NCI-H1417 treated with DMSO at 0.1 percent for 48 hours (cell line): ENCODE measurements at places on chromosomes 7 and 10.
A peak's percentile ranks its signal among the peaks of the same experiment; 100 is the strongest.

- DNase-seq = no peak
Measured at GRCh38 chr10:78520737-78521430, 487.2 kb downstream of the RPS24 start.

GRCh38 chr7:88548399-88548798 is 211.1 kb upstream of the ZNF804B start:
- DNase-seq = no peak

GRCh38 chr7:2209961-2210323 is 22.8 kb downstream of the MAD1L1 start:
- DNase-seq = no peak

- no peak for DNase-seq
Measured at GRCh38 chr10:126393076-126393475, 4.8 kb upstream of the ADAM12 start.

GRCh38 chr7:42997611-42998010 is 65.4 kb downstream of the MRPL32 start:
- DNase-seq = no peak

- DNase-seq = no peak
Measured at GRCh38 chr10:82737549-82737948, 862.6 kb downstream of the NRG3 start.

- DNase-seq = no peak
Measured at GRCh38 chr7:151016505-151016904, 7.8 kb downstream of the ATG9B start.

DNA sequence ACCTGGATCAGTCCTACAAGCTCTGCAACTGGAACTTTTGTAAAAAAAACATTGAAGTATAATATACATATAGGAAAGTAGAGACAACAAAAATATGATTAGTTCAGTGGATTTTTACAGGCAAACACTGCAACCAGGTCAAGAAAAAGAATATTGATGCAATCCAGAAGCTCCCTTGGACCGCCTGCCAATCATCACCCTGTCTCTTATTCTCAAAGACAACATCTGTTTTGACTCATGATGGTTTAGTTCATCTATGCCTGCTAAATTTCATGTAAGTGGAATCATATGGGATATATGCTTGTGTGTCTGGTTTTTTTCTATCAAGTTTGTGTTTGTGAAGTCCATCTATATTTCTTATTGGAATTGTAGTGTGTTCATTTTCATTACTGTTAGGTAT is 7.7 kb upstream of the HYCC1 start:
- DNase-seq = no peak

GRCh38 chr10:128466831-128467371 is 340.7 kb upstream of the MKI67 start:
- DNase-seq = no peak

GRCh38 chr10:8182806-8183205 is 128.3 kb downstream of the GATA3 start:
- DNase-seq = no peak

DNA sequence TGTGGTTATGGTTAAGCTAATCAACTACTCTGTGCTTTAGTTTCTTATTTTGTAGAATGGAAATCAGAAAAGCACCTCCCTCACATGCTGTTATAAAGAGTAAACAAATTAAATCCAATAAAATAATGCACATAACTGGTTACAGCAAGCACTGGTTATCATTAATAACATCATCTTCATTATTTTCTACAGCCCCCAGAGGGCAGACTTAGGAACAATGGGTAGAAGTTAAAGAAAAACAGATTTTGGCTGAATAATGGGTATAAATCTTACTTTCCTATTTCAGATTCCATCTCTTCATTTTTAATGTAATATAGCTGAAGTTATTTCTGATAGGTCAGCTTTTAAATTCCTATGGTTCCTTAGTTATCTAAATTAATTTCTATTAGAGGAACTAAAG is 126.5 kb downstream of the DOCK4 start:
- DNase-seq = no peak

DNA sequence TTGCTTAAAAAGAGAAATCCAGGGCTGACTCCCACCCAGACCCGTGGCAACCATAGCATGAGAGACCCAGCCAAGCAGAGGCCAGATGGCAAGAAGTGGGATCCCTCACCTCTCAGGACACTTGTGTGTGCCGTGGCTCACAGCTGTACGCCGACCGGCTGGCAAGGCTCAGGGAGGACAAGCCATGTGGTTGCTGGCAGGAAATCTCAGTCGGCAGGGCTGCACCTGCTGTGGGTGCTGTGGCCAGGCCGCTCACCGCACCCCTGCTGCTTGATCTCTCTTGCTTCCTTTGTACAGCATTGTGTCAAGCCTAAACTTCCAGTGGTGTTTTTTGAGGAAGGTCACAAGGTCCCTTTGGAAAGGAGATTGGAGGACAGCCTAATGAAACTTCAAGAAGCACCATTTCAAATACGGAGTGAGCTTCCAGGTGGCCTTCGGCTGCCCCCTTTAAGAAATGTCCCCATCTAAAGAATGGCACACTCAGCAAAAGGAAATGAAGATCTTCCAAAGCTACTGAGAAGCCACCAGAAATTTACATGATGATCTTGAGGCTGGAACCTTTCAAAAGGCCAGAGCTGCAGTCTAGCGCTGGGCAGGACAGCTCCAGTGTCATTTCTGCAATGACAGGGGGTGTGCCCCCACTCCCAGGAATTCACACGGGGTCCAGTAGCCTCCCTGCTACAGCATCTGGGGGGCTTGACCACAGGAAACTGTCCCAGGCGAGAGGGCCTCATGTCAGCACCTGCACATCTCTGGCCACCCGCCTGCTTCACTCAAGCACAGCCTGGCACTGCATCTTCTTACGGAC is 409.0 kb upstream of the MGMT start:
- no peak for DNase-seq

- no peak for DNase-seq
Measured at GRCh38 chr10:95447685-95448084, 113.5 kb downstream of the SORBS1 start.

DNA sequence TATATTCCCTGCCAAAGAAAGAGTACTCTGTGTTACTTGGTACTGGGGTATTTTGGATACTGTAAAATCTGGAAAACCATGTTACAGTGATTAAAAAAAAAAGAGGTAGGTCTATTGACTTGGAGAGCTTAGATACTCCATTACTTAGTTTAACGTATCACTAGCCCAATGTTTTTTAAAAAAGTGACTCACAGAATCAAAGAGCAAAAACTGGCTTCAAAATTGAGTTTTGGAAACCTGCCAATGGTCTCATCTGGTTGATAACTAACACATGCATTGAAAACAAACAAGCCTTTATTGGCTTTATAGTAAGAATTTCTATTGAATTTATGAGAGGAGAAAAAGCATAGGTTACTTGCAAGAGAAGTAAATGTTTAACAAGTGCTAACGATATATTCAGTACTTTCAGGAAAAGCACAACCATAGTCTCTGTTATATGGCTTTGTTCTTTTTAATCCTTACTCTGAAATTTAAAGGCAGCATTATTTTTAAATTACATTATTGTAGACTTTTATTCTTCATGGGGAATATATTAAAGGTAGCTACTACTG is 563.3 kb upstream of the SORCS1 start:
- DNase-seq = no peak

GRCh38 chr7:141072548-141073172 is 1.2 kb upstream of the TMEM178B start:
- peak; percentile 43 for DNase-seq

- DNase-seq = no peak
Measured at GRCh38 chr10:23606456-23606855, 167.6 kb downstream of the OTUD1 start.

- no peak for DNase-seq
Measured at GRCh38 chr10:31708474-31708873, 220.2 kb downstream of the ARHGAP12 start.

- DNase-seq = no peak
Measured at GRCh38 chr7:133698127-133698526, 429.0 kb upstream of the LRGUK start.
